ENCODE measurements at places on chromosomes 7 and 10. TPM values are rescaled to one million over a fixed set of nuclear protein-coding genes. Genes with fewer than 3 reads are reported as not detected.

MYL10 gene
- total RNA-seq = not detected

GSTO2 gene
- total RNA-seq = 3.0 TPM

DNA sequence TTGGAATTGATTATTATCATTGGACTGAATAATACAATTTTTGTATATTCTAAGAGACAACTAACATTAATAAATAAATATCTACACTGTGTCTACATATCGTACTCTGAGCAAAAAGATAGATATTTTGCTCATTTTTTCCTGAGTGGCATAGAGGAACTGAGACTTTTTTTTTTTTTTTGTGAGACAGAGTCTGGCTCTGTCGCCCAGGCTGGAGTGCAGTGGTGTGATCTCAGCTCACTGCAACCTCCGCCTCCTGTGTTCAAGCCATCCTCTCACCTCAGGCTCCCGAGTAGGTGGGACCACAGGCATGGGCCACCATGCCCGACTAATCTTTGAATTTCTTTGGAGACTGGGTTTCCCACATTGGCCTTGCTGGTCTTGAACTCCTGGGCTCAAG lies 14.0 kb downstream of the KMT2E start:
- H3K27me3 ChIP-seq = no peaks in the 10 kb centered on the region
- DNase-seq = no peak
- H3K4me1 ChIP-seq = peaks cover 73% of the 10 kb centered on the region
- no peak overlapping the region for H3K27ac ChIP-seq
- H3K4me3 ChIP-seq = no peak overlapping the region

- H3K27me3 ChIP-seq = peaks cover 2% of the 10 kb centered on the region
- H3K27ac ChIP-seq = no peak overlapping the region
- H3K4me1 ChIP-seq = no peaks in the 10 kb centered on the region
- DNase-seq = no peak
Measured at GRCh38 chr10:58746474-58747185, 234.0 kb downstream of the BICC1 start.

DNA sequence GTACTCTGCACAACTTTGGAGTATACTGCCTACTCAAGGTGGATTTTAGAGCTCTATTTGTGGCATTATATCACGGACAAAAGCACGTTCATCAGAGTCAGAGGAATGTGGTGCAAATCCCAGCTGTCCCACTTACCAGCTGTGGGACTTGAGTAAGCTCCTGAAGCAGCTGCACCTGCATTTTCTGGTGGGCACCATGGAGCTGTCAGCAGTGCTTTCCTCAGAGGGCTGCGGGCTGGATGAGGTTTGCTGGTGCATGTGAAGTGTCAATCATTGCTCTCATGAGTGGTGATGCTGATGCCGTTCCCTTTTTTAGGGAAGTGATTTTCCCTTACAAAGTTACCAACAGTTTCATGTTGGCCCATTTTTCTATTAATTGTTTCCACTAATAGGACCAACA lies 53.4 kb downstream of the EGFR start:
- H3K4me1 ChIP-seq = peaks cover 13% of the 10 kb centered on the region
- no peaks in the 10 kb centered on the region for H3K36me3 ChIP-seq
- H3K4me3 ChIP-seq = no peak overlapping the region
- H3K27me3 ChIP-seq = peaks cover 6% of the 10 kb centered on the region

DNA sequence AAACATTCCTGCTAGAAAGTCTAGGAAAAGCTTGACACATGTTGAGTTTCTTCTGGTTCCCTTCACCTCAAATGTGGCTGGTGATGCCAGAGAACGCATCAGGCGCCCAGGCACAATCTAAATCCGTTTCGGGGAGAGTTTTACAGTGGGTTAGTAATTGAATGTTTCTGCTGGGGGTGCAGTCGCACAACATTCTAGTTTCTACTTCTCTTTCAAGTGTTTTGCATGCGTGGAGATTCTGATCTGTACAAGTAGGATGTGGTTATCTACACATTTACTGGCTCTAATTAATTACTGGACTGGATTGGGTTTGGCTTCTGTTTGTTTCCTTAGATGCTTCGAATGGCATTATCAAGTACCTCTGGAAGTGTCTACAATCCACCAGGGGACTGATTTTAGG lies 173.8 kb downstream of the TMEM26 start:
- no peak overlapping the region for H3K4me3 ChIP-seq
- no peaks in the 10 kb centered on the region for H3K36me3 ChIP-seq
- peaks cover 3% of the 10 kb centered on the region for H3K27me3 ChIP-seq

DNA sequence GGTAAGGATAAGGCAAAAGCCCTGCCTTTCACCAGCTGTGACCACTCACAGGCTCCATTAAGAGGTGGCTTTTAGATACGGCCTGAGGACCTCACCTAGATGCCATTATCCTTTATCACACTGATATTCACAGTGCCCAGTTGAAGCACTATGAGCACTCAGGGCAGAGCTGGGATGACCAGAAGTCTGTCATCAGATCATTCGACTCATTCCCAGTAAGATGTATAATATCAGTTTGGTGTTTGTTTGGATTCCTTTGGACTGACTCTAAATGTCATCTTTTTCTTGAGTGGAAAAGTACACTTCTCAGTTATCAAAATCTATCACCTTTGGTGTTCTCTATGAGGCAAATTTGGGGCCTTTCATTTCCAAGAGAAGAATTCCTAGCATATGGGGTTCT lies 18.7 kb downstream of the CCDC136 start:
- H3K27me3 ChIP-seq = no peaks in the 10 kb centered on the region
- H3K4me3 ChIP-seq = no peak overlapping the region
- H3K36me3 ChIP-seq = no peaks in the 10 kb centered on the region
- H3K4me1 ChIP-seq = no peaks in the 10 kb centered on the region

- no peak overlapping the region for H3K27ac ChIP-seq
- no peaks in the 10 kb centered on the region for H3K4me1 ChIP-seq
Measured at GRCh38 chr10:15695852-15696251, 23.9 kb downstream of the ITGA8 start.

- DNase-seq = no peak
- no peak overlapping the region for H3K4me3 ChIP-seq
- no peaks in the 10 kb centered on the region for H3K27me3 ChIP-seq
- no peak overlapping the region for H3K27ac ChIP-seq
- peaks cover 2% of the 10 kb centered on the region for H3K36me3 ChIP-seq
Measured at GRCh38 chr7:140182917-140183316, 6.1 kb upstream of the KDM7A start.

DNA sequence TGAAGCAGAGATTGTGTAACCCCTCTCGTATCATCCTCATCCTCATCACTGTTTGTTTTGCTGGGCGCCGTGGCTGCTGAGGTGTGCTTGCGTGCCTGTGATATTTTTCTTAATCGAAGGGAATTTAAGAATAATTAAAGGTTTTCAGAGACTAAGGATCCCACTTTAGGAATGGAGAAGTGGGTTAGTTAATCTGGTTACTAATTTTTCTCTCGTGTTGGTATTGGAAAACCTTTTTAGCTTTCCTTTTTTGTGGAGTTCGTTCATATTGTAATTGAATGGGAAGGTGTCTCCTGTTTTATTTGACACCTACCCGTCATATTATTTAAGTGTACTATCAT lies 1.3 kb downstream of the UBN2 start:
- H3K4me3 ChIP-seq = peak overlapping the region; percentile 90
- peaks cover 24% of the 10 kb centered on the region for H3K4me1 ChIP-seq
- no peaks in the 10 kb centered on the region for H3K27me3 ChIP-seq
- no peak for DNase-seq
- peaks cover 5% of the 10 kb centered on the region for H3K36me3 ChIP-seq

- no peaks in the 10 kb centered on the region for H3K27me3 ChIP-seq
- DNase-seq = no peak
- peaks cover under 1% of the 10 kb centered on the region for H3K4me1 ChIP-seq
- H3K27ac ChIP-seq = no peak overlapping the region
Measured at GRCh38 chr10:105268961-105269360, 627.9 kb downstream of the SORCS3 start.
